ENCODE measurements at places on chromosomes 12 and 14.

- no peak for DNase-seq
These were observed 14.0 kb downstream of the TMEM30B start for GRCh38 chr14:61266891-61267740.

- no peak for DNase-seq
These were observed 481.1 kb downstream of the CCER1 start for GRCh38 chr12:90473831-90474230.

DNA sequence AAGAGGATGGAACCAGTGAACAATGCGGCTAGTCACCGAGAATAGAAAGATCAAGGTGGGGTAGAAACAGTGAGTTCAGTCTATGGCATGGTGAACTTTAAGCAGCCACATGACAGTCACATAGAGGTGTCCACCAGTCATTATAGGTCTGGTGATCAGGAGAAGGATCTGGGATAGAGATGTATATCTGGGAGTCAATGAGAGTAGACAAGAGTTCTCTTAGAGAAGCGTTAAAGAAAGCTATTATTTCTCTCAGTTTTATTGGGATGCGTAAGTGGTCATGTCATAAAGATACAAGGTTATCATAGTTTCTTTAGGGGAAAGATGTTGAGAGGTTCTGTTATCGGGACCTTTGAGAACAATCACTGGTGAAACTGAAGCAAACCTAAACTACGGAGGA is 136.1 kb upstream of the SLC38A2 start:
- DNase-seq, result no peak

DNA sequence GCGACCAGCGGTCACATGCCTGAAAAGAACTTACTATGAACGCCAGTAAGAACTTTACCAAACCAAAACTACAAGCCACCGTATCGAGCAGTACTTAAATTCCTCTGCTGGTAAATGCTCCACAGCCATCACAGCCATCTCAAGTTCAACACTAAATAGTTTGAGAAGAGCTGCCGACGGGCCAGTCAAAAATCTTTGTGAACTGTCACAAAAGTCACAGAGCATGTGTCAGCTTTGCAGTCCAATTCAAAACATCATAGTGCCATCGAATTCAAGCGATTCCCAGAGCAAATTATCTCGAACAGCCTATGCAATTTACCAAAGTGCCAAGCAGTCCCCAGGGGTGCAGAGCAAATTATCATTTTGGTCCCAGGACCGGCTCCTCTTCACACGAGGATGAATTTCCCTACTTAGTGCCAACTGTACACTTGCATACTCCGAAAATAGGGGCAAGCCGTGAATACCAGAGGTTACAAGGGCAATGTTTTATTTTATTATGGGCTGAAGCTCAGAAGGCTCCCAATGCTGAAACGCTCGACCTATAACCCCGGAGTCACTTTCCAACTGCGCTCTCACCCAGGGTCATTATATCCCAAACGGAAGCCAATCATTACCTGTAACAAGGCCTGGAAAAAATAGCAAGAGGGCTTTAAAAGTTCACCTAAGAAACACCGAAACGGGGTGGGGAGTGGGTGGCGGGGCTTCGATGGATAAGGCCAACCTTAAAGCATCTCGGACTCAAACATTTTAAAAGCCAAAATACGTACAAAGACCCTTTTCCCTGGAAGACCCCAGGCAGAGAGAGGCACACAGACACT is 1.1 kb downstream of the LRP6 start:
- DNase-seq, result no peak

DNA sequence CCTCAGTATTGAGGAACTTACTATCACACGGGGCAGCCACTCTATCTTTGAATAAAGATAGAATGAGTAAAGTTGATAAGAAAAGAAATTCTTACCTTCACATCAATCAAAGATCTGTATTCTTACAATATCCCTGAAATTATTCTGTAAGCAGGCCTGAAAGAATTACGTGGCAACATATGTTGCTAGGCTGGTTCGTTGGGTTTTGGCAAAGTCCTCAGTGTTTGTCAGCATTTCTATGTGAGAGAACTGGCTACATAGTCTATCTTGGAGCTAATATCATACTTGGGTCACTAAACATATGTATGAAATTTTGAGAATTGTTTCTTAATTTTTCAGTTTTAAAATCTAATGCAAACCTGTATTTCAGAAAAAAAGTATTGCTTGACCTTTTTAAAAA is 412.2 kb upstream of the GARIN6 start:
- DNase-seq, result no peak

DNA sequence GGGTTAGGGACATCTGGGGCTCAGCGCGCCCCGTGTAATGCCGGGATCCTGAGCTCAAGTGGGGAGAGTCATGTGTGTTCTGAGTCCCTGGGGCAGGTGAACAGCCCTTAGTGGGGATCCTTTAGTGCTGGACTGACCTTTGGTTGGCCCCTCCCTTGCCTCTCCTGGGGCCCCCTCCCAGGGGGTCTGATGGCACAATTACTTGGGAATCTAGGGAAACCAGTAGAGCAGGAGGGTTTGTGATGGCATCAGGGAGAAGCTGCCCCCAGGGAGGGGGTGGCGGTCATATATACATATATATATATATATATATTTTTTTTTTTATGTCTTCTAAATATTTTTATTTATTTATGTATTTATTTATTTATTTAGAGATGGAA is at the start of gene MORN3:
TSS of gene MORN3 (minus strand) at position 134 of the 380 bp plus-strand sequence. CDS start 171 bp downstream, outside the sequence.
- no peak for DNase-seq

DNA sequence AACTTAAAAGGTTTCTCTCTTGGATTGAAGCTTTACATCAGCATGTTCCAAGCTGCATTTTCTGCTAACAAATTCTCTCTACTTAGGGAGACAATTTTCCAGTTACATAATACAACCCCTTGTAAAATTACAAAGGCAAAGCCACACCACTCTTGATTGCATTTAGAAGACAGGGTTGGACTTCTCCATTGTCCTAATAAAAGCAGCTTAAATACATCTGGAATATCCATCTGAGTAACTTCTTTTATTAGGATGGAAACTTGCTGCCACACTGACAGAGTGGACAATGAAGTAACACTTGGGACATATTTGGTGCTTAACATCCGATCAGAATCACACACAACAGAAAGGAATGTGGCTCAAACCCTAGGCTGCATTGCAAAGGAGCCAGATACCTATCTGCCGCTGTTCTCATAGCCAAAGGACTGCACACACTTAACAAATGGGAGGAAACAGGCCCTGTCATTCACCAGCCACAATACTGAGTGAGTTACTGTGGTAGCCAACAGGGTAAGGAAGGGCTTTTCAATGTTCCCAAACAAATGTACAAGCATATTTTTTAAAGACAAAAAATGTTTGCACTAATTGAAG is 157.2 kb downstream of the PAX9 start:
- no peak for DNase-seq

DNA sequence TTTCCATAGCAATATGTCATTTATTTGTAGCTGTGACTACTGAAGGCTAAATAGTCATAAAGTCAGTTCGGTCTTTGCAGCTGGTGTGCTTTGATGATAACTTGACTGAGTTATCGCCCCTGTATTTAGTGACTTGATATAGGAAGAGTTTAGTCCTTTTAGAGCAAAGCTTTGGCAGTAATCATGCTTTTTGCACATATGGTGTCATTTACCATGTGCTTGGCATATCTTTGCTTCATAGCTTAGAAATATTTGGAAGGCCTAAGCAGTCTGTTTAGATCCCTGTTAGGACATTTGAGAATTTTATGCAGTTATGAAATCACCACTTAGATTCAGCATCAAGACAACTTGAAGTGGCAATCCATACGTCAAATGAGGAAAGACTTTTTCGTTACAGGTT is 31.6 kb downstream of the POLR3B start:
- DNase-seq, result no peak

DNA sequence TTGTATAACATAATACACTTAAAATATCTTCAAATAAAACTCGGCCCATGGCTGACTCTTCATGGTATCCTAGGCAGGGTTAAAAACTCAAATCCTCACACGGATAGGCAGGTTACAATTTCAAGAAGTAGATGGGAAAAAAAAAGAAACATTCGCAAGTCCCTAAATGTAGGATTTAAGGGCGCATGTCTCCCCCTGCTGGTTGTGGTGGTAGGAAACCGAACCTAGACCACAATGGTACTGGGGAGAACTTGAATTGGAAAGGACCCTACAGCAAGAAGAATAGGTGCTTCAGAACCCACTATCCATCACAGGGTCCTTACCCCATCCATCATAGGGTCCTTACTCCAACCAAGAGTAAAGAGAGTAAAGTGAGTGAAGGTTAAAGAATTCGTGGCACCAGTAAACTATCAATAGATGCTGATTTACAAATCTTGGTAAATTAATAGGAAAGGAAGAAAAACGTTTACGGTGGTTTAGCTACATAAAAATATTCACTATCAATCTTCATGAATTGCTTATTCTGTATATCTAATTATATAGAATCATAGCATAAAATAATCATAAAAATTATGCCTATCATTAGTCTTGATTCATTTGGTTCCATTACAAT is 3.3 kb upstream of the CIPC start:
- peak; percentile 70 for DNase-seq

DNA sequence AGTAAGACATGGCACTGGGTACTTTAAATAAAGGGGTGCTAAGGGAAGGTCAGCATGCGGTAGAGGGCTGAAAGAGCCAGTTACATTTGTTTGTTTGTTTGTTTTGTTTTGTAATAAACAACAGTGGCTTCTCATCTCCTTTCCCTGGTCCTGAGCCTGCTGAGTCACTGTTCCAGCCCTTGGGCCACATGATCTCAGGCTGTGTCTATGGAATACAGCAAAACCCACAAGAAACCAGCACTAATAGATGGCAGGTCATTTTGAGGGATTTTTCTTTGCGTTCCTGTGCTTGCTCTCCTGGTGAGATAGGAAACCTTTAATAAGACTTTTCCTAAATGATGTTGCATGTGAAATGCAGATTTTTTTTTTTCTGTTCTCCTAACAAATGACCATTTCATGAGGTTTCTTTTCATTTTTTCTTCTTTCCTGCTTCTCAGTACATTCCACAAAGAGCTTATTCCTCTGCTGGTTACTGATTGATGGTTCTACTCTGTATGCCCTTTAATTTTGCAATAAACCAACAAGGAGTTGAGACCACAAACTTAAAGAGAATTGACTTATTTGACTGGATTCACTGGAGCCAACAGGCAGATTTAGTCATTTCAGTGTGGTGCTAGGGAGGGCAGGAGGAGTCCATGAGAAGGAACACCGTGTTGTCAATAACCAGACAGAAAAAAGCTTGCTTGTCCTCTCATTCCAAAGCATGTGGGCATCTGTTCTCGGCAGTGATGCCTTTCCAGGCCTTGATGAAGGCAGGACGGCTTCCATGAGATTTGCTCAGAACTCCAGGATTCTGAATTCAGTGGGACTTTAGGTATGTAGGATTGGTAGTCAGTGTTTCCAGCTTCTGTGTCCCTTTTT is 459.2 kb downstream of the RAD51B start:
- no peak for DNase-seq

GRCh38 chr12:29207120-29207519 is 58.0 kb downstream of the FAR2 start:
- DNase-seq, result no peak

GRCh38 chr12:122009741-122010140 is 11.9 kb upstream of the BCL7A start:
- no peak for DNase-seq

- peak; percentile 50 for DNase-seq
These were observed 3.3 kb downstream of the FLRT2 start for GRCh38 chr14:85533023-85533860.

DNA sequence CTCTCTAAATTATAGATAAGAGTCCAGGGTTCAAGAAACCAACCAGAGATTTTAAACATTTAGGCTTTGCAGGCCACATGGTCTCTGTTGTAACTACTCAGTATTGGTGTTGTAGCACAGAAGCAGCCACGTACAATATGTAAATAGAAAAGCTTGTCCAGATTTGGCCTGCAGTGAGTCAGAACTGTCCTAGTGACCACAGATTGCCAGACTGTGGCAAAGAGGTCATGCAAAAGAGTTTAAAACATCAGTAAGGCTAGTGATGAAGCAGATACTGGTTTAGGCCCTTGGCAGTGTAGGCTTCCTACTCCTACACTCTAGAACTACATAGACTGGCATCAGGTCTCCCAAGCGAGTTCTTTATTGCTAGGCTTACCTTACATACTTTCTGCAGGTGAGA is 117.6 kb upstream of the GARIN6 start:
- DNase-seq, result no peak
